Upper lobe of left lung (tissue), 6 donors: ENCODE measurements at places on chromosomes 5 and 9. TPM values are rescaled to one million over a fixed set of nuclear protein-coding genes. Genes with fewer than 3 reads are reported as not detected.

DNA sequence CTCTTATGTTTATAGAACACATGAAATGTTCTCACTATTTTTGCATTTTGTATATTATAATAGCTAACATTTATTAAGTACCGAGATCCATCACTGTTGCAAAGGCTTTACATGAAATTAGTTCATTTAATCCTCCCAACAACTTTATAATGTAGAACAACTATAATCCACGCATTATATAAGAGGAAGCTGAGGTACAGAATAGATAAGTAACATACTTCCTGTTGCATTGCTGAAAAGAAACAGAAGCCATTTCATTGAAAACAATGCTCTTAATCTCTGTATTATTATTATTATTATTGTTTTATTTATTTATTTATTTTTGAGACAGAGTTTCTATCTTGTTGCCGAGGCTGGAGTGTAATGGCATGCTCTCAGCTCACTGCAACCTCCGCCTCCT is 7.9 kb upstream of the INSYN2B start:
- DNase-seq, result no peak

C6 gene
- 35.6 TPM for total RNA-seq

DNA sequence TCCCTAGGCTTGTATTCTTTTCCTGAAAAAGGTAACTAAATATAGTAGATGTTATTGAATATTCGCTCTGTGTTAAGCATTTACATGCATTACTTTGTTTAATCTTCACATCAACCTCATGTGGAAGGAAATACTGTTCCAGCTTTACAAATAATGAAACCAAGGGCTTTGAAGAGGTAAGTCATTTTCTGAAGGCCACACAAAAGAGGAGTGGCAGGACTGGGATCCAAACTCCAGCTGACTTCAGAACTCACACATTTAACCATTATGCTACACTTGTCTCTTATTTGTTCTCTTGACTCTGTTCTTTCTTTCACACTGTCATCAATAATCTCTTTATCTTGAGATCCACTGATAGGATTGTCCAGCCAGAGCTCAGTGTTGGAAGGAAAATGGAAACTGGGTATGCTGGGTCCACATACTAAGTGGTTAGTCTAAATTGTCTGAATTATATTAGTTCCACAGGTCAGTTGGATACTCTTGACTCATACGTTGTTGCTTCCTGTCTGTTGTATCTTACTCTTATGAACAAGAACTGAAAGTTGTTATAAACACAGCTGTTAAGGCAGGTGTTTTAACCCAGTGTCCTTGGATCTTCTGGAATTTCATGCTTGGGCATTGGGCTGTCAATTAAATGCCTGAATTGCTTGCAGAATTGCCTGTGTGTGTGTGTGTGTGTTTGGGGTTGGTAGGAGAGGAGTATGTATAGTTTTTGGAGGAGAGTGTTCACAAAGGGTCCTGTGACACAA is 65.6 kb downstream of the TLE4 start:
- DNase-seq, result no peak

DNA sequence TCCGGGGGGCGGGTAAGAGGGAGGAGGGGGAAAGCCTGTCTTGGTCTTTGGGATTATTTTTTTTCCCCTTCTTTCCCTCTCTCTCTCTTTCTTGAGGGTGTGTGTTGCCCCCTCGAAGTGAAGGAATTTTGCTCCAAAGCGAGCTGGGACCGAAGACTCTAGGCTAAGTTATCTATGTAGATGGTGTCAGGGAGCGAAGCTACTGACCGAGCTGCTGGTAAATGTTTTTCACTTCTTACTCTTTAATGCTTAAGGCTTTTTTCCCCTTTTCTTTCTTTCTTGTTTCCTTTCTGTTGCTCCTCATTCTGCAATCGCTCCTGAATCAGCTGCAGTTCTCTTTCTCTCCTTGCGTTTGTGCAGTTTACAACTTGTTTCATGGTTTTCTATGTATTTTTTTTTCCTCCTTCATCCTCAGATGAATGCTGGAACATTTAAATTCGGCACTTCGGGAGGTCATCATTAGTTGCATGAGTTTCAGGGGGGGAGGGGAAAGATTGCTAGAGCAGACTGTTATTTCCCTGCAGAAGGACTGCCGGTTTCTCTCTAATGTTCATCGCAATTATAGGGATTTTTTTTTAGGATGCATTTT is 1312.0 kb upstream of the WWC1 start:
- no peak for DNase-seq

SCGB3A2 gene
- 1,419 TPM for total RNA-seq

DNA sequence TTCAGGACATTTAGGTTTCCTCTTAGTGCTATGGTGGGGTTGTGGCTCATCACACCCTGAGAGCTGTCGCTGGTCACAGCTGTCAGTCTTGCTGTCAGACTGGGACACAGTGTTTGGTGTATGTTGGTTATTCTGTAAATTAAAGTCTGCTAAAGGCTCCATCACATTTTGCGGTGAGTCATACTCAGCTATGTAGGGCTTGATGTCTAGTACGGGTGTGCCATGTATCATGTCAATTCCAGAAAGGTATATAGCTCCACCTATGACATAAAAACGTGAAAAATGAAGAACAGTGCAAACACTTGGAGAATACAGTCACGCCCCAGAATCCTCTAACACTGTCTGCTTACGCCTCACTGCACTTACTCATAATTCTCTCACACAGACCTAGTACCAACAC is 11.9 kb downstream of the TRMO start:
- DNase-seq, result no peak

FBP2 gene
- total RNA-seq, result not detected

DNA sequence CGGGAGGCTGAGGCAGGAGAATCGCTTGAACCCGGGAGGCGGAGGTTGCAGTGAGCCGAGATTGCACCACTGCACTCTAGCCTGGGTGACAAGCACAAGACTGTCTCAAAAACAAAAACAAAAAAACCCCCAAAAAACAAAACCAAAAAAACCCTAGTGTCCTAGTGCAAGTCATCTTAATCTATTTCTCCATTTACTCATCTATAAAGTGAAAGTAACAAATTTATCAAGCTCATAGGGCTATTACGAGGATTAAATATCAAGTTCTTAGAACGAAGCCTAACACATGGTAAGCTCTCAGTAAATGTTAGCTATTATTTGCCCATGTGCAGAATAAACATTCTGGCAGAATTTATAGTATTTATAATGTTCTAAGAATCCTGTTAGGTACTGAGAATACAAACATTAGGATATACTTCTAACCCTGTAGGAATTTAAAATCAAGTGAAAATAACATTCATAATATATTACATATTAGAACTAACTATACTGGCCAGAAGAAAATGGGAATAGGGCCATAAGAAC is 45.0 kb downstream of the GOLPH3 start:
- no peak for DNase-seq

GRCh38 chr5:160363660-160364395 is 6.6 kb downstream of the C1QTNF2 start:
- no peak for DNase-seq

- DNase-seq, result no peak
These were observed 4.5 kb downstream of the PSAT1 start for GRCh38 chr9:78301466-78301865.

- DNase-seq, result peak; percentile 44
These were observed 960 bp downstream of the CANX start for GRCh38 chr5:179699616-179700237.

SCGB3A1 gene
- 648 TPM for total RNA-seq

EQTN gene
- not detected for total RNA-seq
